Effector CD8-positive, alpha-beta T cell (primary cell): ENCODE measurements at places on chromosomes 16 and 17.

- DNase-seq, result peak; percentile 79
Measured at GRCh38 chr17:40121181-40122135, at the start of gene MSL1. Gene MSL1 (plus strand): TSS chr17:40121971. CDS start chr17:40122613, 642 bp downstream.

DNA sequence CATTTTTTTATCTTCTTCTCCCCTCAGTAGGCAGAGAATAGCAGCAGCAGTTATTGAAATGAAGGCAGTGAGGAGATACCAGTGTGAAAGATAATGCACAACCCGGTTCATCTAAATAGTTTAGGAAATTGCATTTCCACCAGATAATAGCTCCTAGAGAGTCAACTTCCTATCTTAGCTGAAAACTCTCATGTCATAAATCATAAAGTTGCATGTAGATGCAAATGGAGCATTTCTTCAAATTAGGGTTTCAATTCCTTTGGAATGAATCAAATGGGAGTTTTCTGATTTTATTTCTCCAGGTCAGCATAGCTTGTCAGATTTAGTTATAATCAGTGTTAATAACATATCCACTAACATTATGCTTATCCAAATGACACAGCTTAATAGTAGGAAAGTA is 335.3 kb downstream of the CNTNAP4 start:
- no peak for DNase-seq

- no peak for DNase-seq
Measured at GRCh38 chr17:68599091-68599490, 2.1 kb downstream of the FAM20A start.

DNA sequence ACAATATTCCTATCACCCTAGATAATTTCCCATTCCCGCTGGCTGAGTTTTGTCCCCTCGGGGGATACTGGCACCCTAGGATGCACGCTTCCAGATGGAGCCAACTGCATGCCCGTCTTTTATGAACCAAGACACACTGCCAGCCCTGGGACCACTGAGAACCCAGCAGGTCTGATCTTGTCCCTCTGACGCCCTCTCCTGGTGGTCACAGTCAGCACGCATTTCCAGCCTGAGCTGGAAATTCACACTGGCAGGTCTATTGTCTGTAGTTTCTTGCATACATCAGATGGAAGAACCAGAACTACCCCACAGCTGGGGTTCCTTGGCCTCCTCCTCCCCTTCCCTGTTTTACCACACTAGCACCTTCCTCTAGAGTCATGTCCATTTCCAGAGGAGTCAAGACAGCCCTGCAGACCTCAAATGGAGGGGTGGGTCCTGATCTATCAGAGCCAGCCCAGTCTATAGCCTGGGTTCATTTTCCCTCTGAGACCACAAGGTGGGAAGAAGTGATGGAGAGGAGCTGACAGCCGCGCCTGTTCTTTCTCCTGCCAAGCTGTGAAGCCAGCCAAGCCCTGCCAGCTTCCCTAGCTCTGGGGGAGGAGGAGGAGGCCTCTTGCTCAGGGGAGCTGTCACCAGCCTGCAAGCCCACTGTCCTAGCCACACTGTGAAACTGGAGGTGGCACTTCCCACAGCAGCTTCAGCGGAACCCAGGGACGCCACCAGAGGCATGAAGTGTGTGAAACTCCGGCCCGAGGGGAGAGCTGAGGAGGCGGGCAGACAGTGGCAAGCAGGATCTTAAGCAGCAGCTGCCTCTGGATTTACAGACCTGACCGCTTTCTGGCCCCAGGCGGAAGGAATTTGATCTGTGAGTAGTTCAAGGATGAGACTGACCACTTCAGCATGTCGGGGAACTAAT is 29.3 kb downstream of the MXRA7 start:
- DNase-seq, result peak; percentile 62

DNA sequence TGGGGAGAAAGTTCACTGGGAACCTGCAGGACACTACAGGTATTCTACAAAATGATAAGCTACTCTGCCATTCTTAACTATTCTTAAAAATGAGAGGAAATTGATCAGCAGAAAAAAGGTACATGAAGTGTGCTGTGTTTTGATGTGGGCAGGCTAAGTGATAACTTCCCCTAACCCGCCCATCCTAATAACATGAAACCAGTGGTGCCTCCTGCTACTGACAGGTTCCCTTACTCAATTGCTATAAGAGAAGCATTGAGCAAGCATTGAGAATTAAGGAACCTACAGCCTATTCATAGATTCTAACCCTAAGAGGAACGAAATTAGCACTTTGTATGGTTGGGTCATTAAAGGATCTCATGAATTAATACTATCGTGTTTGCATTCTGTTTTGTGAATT is 18.9 kb downstream of the XYLT1 start:
- no peak for DNase-seq

- DNase-seq, result no peak
Measured at GRCh38 chr16:58409316-58409973, 17.2 kb downstream of the GINS3 start.

- no peak for DNase-seq
Measured at GRCh38 chr17:80931421-80932265, 60.0 kb upstream of the CHMP6 start.

- peak; percentile 86 for DNase-seq
Measured at GRCh38 chr17:75046407-75047289, at the start of the genes ATP5PD and KCTD2. Gene ATP5PD (minus strand): TSS chr17:75046969. CDS start chr17:75042650, 4,319 bp downstream. Gene KCTD2 (plus strand): TSS chr17:75047225. CDS start chr17:75047251, 26 bp downstream.

GRCh38 chr16:80577485-80578280 is 36.9 kb downstream of the DYNLRB2 start:
- DNase-seq, result no peak

GRCh38 chr17:65538675-65539529 is 22.5 kb downstream of the AXIN2 start:
- DNase-seq, result no peak

DNA sequence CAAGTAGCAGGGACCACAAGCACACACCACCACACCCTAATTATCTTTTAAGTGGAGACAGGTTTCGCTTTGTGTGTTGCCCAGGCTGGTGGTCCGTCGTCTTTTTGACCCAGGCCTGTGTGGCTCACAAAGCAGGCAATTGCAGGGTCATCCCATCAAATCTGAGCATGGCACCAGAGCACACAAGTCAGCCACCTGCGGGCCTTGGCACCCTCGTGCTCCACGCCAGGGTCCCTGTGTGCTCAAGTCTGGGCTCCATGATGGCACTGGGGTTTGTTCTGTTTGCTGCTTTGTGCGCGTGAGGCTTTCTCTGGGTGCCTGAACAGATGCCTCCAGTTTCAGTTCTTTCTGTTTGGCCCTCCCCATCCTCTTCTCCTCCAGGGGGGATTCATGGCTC is 2.4 kb upstream of the CAPN15 start:
- no peak for DNase-seq

DNA sequence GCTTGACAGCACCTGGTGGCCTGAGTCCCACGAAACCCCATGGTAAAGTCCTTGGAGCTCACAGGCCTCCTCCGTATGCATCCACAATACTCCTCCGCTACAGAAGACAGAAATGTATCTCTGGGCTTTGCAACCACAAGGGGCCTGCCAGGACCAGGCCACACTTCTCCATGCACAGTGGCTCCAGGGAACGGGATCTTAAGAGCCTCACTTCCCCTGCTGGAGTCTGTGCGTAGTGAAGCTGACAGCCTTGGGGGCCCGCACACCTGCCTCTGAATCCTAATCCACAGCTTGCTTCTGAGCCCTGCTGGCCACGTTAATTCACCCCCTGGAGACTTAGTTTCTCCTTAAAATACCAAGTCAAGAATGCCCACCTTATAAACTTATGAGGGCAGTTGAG is 125.7 kb downstream of the COPRS start:
- DNase-seq, result no peak

DNA sequence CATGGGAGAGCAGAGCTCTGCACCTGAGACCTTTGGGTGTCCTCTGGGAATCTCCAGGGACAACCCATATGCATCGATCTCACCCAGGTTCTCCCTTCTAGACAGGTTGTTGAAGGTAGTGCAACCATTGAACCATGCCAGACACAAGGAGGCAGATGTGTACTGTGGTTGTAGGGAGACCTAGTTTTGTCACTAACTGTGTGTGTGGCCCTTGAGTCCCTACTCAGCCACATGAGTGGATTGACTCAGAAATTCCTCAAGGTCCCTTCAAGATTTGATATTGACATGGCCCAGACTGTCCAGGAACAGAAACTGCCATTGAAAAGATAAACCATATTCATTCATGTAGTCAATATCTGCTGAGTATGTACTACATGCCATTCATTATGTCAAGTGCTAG is 396.4 kb upstream of the CCL2 start:
- no peak for DNase-seq

GRCh38 chr17:68955181-68955841 is at the start of gene ABCA8:
Gene ABCA8 (minus strand): TSS chr17:68955392. CDS start chr17:68942034, 13,358 bp downstream.
- no peak for DNase-seq

DNA sequence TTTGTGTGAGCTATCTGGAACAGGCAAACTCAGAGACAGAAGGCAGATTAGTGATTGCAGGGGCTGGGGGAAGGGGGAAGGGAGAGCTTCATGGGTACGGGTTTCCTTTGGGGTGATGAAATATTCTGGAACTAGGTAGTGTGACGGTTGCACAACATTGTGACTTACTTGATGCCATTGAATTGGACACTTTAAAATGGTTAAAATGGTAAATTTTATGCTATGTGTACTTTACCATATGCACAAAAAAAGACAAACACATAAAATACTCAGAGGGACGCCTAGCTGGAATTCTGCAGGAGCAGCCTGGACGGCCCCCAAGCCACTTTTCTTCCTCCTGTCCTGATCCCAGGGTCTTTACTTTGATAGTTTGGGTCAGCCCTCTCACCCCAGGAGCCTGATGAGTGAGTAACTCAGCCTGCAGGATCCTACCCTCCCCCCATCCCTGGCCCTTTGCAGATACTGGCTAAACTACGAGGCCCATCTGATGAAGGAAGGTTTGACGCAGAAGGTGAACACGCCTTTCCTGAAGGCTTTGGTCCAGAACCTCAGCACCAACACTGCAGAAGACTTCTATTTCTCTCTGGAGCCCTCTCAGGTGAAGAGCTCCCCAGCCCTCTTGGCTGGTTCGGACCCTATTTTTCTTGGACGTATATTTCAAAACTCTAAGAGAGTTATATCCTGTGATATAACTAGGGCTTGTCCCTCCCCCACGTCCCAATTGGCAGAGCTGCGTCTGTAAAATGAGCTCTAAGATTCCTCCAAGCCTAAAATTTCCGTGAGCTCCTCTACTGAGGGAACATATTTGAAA is 7.8 kb downstream of the ADGRG3 start:
- no peak for DNase-seq

GRCh38 chr16:85416228-85417109 is 196.7 kb upstream of the GSE1 start:
- DNase-seq, result peak; percentile 64

DNA sequence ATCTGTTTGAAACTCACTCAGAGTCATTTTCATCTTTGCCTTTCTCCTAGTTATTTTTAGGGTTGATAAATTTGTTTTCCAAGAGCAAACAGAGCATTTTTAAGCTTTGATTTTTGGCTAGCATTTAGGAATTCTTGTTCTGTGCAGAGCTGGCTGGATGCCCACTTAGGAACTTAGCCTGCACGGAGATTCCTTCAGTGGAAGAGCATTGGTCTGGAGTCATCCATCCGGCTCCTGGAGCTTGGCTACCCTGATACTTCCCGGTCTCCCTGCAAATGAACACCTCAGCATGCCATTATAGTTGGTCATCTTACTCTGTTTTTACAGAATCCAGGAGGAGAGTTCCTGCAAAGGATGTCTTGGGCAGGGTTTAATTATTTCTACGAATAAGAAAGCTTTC is 57.1 kb downstream of the SPECC1 start:
- DNase-seq, result no peak

DNA sequence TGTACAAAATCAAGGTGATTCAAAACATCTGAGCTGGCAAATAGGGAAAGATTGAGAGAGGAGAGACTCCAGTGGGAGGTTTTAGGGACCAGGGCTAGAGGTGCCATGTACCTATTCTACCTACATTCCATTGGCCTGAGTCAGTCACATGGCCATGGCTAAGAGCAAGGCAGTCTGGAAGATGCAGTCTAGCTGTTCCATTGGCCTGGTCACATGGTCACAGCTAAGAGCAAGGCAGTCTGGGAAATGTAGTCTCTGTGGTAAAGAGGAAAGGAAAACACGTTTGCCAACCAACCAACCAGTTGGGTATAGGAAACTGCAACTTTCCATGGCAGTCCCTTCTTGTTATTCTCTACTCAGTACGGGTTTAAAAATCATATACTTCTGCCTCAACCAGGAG is 369.1 kb downstream of the XYLT1 start:
- no peak for DNase-seq
